ENCODE measurements at places on chromosomes 6 and 20.

DNA sequence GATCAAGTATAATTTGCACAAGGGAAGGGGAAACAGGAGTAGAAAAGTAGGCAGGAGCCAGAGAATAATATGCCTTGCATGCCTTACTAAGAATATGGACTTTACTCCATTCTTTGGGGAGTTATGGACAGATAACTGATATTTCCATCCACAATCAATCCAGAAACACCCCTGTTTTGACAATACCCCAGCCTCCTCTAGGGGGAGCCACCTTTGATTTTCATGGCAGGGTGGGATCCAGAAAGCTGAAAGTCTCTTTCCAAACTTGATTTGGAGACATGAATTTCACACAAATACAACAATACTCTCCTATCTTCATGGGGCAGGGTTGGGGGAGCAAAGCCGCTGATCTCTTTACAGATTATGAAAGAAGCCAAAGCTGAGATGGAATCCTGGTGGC lies 404.1 kb downstream of the FOXA2 start:
- DNase-seq = peak; percentile 8

GRCh38 chr6:126127659-126128058 lies 141.3 kb downstream of the TRMT11 start:
- DNase-seq = peak; percentile 13

- DNase-seq = peak; percentile 24
Measured at GRCh38 chr6:136846046-136846445, 23.7 kb downstream of the PEX7 start.

DNA sequence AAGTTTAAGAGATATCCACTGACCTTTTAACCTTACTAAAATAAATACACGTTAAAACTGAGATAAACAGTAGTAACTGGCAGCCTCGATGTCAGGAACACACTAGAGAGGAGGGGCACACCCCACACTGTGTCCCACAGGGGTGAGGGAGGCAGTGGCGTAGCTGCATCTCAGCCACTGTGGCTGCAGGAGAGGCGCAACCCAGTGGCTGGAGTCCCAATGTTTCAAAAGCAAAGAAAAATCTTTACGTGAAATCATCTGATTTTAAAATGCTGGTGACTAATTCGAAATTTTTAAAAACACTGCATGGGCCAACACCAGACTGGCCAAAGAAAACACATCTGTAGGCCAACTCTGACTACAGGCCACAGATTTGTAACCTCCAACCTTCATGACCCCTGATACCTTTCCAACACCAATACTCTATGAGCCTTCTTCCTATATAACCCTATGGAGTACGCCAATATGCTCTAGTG lies 54.7 kb downstream of the TRAM2 start:
- no peak for DNase-seq

DNA sequence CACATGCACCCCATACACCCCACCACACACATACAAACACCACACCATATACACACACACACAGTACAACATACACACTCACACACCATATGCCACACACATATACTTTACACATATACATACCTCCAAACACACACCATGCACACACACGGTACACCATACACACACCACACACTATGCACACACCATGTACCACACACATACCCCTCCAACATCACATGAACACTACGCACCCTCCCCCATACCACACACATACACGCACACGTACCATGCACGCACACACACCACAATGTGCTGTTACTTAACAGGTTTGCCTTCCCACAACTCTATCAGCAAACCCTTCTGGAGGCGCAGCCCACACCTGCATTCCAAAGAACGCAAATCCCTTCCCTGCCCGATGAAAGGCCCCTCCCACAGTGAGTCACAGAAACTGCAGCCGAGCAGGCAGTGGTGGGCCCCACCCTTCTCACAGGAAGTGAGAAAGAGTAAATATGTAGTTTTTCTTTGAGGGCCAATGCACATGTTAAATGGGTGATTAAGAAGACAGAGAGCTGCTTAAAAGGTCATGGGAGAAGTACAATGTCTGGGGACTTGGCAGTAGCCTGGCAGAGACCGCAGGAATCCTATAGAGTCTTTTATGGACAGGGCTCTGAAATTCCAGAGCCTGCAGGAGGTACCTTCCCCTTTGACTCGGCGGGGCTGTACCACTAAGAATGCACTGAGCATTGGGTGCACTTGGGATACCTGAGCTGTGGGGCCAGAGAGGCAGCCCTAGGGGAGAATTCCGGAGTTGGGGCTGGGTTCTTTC lies 34.1 kb upstream of the EZR start:
- peak; percentile 97 for DNase-seq

- no peak for DNase-seq
Measured at GRCh38 chr6:19301980-19302379, 535.2 kb upstream of the ID4 start.

- no peak for DNase-seq
Measured at GRCh38 chr6:105692613-105693215, 289.8 kb upstream of the PREP start.

GRCh38 chr6:16592223-16592911 lies 168.9 kb downstream of the ATXN1 start:
- no peak for DNase-seq

DNA sequence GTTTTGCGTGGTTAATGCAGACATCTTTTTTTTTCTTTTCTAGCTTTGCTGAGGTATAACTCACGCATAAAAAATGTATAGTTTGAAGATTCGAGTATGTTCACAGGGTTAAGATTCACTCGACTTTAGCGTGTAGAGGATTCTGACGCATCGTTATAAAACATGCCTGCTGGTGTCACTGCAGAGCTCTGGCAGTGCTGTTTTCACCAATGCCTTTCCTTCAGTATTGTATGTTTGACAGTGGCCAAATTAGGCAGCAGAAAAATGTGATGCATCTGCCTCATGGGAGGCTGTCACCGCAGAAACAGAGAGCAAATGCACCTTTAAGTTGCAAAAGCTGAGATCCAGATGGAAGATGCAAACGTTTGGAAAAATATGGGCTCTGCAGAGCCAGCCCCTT lies 18.0 kb upstream of the SIRPB2 start:
- DNase-seq = peak; percentile 26

All from A549 (cell line).